ENCODE measurements at places on chromosomes 2 and 18. TPM values are rescaled to one million over a fixed set of nuclear protein-coding genes. Genes with fewer than 3 reads are reported as not detected.

HS6ST1 gene
- 12.5 TPM for total RNA-seq

GPAT2 gene
- 5.0 TPM for total RNA-seq

DUSP28 gene
- 12.8 TPM for total RNA-seq

CTNNA2 gene
- not detected for total RNA-seq

ALLC gene
- total RNA-seq, result not detected

TMEM163 gene
- total RNA-seq, result 0.57 TPM

TTC39C gene
- 187 TPM for total RNA-seq

CKAP2L gene
- 0.97 TPM for total RNA-seq

COL5A2 gene
- total RNA-seq, result 0.18 TPM

CD207 gene
- total RNA-seq, result 0.23 TPM

CRYBA2 gene
- not detected for total RNA-seq

LHCGR gene
- total RNA-seq, result not detected

TRIM43B gene
- total RNA-seq, result not detected

IKZF2 gene
- 11.9 TPM for total RNA-seq

NTSR2 gene
- not detected for total RNA-seq

EVX2 gene
- not detected for total RNA-seq

EHBP1 gene
- 24.5 TPM for total RNA-seq

ALPG gene
- total RNA-seq, result not detected

MPP4 gene
- total RNA-seq, result 0.17 TPM
